ENCODE measurements at places on chromosomes 12 and 14. TPM values are rescaled to one million over a fixed set of nuclear protein-coding genes. Genes with fewer than 3 reads are reported as not detected.
A peak's percentile ranks its signal among the peaks of the same experiment; 100 is the strongest.

KRT6A gene
- 0.03 TPM for polyA plus RNA-seq

GRCh38 chr12:115755725-115756085, 521.8 kb downstream of the MED13L start:
- DNase-seq = no peak

COCH gene
- polyA plus RNA-seq = 0.36 TPM

GRCh38 chr12:6266971-6267721, 43.3 kb upstream of the PLEKHG6 start:
- no peak for DNase-seq

- peak; percentile 21 for DNase-seq
These were observed 58.2 kb upstream of the FLRT2 start for GRCh38 chr14:85471744-85472143.

DNA sequence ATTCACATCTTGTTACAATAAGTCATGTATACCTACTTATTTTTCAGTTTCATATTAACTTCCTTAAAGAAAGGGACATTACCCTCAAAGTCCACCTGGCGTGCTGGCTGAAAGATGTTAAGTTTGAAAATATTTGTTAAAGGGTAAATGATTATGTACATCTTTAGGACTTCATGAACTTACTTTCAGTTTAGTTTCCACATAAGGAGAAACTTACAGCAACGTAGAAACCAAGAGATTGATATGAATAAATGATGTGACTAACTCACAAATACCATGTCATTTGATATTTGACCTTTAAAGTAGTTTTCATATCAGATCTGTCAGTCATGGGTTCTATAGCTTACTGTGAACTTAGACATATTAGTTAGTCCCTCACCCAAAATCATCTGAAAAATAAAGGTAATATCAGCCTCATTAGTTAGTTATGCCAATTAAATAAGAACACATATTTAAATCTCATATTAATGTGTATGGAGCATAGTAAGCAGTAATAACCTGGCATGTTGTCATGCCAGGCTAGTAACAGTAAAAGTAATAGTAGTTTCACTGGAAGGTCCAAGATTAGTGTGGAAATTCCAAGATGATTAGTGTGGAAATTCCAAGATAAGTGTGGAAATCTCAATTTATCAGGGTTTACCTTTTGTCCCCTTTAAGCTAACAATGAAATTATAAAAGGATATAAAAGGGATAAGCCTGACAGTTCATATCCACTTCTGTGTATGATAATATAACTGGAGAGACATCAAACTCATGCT, 1.9 kb upstream of the CLEC2D start:
- no peak for DNase-seq

OR4M1 gene
- not detected for polyA plus RNA-seq

DNA sequence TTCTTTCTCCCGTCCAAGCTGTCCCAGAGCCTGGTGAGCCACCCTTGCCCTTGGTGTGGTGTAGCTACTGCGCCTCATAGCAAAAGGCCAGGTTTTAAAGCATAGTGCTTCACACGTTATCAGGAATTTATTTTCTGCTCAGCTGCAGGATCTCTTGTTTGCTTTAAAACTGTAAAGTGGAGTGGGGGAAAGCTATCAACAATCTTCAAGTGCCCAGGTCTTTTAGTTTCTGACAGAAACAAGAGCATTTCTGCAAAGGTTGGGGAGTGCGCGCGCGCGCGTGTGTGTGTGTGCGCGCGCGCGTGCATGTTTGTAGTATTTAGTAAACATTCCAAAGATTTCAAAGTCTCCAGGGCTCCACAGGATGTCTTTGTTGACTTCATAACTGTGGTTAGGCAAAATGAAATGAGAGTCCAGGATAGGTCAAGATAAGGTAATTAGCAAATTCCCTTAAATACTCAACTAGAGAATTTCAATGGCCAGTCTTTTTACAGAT, 45.5 kb downstream of the EML1 start:
- DNase-seq = no peak

WSB2 gene
- polyA plus RNA-seq = 51.8 TPM

DNA sequence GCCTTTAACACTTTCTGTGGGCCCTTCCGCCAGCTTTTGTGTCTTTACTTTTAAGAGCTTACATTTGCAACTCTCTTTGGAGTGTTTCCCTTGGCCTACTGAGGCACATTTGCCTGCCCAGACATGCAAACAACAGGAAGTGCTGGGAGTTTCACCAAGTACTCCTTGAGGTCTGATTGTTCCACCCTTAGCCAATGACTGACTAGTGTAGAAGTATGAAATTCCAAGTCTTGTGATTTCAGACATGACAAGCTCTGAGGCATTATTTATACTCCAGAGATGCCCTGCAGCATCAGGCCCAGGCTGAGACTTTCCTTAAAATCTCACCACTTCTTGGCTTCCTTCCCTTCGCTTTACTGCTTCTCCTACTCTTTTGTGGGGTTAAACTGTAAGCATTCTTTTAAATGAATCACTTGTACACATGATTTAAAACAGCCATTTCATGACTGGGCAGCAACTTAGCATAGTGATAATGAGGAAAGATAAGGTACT, 174.1 kb downstream of the SLC6A15 start:
- DNase-seq = no peak

BMAL2 gene
- 0.30 TPM for polyA plus RNA-seq

IAPP gene
- polyA plus RNA-seq = not detected

GRCh38 chr14:94056579-94057308, 24.3 kb downstream of the DDX24 start:
- DNase-seq = no peak

- no peak for DNase-seq
These were observed 1766.9 kb upstream of the SEL1L start for GRCh38 chr14:83300476-83301064.

DNA sequence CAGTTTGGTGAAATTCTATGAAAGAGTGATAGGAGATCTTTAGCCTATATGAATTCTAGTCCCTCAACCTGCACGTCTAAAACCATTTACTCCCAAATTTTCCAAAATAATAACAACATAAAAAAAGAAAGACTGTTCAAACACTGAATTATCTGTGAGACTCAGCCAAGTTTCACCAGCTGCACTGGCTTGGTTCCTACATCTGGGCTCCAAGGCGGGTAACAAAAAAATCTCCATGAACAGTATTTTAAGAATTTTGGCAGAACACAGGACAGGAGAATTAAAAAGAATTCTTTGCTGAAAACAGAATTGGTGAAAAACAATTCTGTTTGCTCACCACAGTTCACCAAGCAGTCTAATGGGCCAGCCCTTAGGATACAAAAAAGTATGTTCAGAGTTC, 536.8 kb upstream of the ATP2B1 start:
- no peak for DNase-seq

PIWIL1 gene
- not detected for polyA plus RNA-seq

ZNF84 gene
- 6.7 TPM for polyA plus RNA-seq

GRCh38 chr12:124210991-124211577, 83.8 kb upstream of the RFLNA start:
- DNase-seq = no peak

DNA sequence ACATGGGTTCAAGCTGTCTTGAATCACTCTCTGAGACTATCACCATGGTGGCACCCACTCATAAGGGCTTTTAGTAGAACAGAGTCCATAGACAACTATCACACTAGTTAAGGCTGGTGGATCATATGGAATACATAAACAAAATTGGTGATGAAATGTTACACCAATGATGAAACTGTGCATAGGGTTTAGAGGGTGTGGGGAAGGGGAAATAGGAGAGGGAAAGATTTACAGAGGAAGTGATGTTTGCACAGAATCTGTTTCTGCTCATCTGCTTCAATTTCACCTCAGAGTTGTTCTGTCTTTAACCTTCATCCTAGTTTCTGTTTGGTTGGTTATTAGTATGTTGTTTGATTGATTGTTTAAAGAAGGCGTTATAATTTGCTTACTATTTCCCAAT, 2.4 kb upstream of the RXYLT1 start:
- no peak for DNase-seq

- no peak for DNase-seq
These were observed 930.6 kb upstream of the TMEM132C start for GRCh38 chr12:127336416-127336815.

- DNase-seq = no peak
These were observed 612 bp downstream of the TRAPPC6B start for GRCh38 chr14:39169541-39169900.

GRCh38 chr14:104091927-104092771, 6.6 kb downstream of the ASPG start:
- peak; percentile 19 for DNase-seq

GPRC5A gene
- polyA plus RNA-seq = 0.61 TPM

RPS6KL1 gene
- polyA plus RNA-seq = 12.0 TPM

TMEM106C gene
- polyA plus RNA-seq = 23.0 TPM

GRCh38 chr12:69550569-69551350, 34.5 kb upstream of the CCT2 start:
- DNase-seq = no peak

DNA sequence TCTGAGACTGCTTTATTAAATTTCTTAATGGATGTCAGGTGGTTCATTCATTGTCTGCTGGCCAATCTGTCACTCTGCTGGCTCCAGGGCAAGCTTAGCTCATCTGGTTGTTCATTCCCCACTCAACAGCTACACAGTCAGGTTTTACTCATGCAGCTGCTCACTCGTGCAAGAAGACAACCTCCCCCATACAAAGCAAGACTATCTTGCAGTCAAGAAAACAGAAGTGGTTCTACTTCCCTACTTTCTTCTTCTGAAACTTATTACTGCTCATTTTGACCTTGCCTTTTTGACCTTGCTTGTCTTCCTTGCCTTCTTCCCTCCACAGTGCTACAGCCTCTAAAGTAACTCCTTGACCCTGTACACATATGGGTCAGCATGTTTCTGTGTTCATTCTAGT, 277.9 kb downstream of the SSPN start:
- no peak for DNase-seq

DNA sequence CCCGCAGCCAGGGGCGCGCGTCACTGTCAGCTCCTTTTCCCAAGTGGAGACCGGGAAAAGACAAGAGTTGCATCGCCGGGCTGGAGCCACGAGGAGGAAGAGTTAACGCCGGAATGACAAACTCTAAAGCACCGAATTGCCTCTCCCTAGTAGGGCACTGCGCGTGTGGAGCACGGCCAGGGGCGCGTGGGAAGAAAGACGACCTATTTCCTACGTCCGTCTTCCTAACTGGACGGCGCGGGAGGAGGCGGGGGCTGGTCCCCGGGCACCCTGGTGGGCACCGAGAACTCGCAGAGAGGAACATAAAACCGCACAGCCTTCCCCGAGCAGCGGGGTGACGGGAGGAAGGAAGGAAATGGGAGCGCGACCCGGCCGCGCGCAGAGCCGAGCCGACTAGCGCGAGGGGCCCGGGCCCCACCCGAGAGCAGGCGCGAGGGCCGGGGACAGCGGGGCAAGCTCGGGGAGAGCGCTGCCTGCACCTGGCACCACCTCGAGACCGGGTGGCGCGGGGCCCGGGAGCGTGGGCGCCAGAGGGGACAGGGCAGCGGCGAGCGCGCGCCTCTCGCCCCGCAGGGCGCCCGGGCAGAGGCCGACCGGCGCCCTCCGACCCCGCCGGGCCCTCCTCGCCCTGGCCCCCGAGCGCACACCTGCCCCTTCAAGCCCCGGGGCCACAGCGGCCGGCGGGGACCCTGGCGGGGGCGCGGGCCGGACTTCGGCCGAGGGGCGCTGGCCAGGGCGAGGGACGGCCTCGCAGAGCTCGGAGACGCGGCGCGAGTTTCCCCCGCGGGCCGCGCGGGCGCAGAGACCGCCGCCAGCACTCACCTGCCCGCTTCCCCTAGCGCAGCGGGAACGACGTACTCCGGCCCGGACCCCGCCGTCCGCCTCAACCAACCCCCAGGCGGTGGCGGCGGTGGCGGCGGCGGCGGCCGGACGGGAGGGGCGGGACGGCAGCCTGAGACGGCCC, at the start of gene SETD3:
Gene SETD3 (minus strand): TSS at position 954 of the 964 bp plus-strand sequence. CDS start 15,054 bp downstream, outside the sequence.
- peak; percentile 67 for DNase-seq

DNA sequence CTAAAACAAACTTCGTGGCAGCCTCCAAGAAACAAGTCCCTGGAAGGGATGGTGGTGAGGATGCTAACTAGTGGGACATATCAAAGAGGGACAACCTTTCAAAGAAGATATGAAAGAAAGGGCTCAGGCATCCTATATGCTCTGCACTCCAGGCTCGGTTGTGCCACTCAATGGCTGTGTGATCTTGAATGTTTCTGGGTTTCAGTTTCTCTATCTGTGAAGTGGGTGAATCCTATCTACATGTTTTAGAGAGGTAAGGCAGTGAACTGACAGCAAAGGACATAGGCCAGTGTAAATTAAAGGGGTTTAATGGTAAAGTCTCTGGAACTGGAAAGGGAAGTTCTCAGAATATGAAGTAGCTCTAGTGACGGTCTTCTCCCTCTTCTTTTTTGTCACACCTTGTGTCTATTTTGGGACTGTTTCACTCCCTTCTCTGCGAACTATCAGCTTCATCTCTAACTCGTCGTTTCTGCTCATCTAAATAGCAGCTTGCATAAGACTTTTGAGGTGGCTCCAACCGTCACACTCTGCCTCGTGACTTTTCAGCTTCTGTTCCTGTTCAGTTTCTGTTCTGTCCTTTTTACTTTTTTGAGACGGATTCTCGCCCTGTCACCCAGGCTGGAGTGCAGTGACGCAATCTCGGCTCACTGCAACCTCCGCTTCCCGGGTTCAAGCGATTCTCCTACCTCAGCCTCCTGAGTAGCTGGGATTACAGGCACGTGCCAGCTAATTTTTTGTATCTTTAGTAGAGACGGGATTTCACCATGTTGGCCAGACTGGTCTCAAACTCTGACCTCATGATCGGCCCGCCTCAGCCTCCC, 273.6 kb downstream of the SUDS3 start:
- DNase-seq = no peak

KLRC4 gene
- polyA plus RNA-seq = not detected

AQP6 gene
- polyA plus RNA-seq = 0.04 TPM

SLC35F4 gene
- polyA plus RNA-seq = not detected

GRCh38 chr12:76711241-76711640, 52.7 kb upstream of the ZDHHC17 start:
- DNase-seq = no peak

DNA sequence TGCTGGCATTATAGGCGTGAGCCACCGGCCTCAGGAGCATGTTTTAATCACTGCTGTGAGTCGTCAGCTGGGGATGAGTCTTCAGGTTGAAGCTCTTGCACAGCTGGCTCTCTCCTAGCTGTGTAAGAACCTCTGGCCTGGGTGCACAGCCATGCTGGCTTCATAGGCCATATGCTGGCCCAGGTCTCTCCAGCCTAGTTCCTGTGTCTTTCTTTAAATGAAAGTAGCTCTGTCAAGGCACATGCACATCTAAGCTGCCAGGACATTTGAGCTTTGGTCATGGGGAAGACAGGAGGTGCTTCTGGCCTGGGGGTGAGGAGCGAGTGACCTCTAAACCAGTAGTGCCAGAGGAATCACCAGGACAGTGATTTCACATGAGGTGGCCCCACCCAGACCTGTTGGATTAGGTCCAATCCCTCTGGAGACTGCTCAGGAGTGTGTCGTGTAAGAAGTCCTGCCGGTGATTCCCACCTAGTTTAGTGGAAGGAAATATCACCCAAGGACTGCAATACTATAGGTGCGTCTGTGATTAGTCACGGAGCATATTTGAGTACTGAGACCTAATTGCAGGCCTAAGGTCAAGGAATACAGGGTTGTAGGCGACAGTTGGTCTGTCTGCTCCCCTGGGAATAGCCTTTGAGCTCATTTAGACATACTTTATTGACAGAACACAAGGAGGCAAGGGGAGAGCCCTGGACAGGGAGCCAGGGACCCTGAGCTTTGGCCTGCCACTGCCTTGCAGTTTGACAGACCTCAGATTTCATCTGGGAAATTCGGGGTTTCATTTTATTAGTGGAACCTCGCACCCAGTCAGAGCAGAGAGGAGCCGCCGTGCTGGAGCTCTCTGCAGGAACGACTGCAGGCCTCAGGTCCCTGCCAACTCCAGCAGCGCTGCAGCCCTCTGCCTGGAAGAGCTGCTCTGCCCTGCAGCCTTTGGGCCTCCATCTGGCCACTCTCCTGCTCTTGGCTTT, 67.0 kb downstream of the ANKRD9 start:
- DNase-seq = no peak
